ENCODE measurements at places on chromosomes 16 and 17. TPM values are rescaled to one million over a fixed set of nuclear protein-coding genes. Genes with fewer than 3 reads are reported as not detected.

DNA sequence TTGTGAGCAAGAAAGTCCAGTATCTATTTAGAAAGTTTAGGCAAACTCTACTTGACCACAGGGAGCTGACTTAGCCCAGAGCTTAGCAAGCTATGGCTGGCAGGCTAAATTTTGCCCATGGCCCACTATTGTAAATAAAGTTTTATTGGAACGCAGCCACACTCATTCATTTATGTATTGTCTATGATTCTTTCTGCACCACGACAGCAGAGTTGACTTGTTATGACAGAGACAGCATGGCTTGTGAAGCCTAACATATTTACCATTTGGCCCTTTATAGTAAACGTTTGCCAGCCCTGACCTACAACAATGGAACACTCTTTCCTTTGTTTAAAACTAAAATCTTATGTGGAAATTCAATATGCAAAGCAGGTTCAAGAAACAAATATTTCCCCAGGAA lies 100.0 kb upstream of the ZFHX3 start:
- DNase-seq, result no peak

DNA sequence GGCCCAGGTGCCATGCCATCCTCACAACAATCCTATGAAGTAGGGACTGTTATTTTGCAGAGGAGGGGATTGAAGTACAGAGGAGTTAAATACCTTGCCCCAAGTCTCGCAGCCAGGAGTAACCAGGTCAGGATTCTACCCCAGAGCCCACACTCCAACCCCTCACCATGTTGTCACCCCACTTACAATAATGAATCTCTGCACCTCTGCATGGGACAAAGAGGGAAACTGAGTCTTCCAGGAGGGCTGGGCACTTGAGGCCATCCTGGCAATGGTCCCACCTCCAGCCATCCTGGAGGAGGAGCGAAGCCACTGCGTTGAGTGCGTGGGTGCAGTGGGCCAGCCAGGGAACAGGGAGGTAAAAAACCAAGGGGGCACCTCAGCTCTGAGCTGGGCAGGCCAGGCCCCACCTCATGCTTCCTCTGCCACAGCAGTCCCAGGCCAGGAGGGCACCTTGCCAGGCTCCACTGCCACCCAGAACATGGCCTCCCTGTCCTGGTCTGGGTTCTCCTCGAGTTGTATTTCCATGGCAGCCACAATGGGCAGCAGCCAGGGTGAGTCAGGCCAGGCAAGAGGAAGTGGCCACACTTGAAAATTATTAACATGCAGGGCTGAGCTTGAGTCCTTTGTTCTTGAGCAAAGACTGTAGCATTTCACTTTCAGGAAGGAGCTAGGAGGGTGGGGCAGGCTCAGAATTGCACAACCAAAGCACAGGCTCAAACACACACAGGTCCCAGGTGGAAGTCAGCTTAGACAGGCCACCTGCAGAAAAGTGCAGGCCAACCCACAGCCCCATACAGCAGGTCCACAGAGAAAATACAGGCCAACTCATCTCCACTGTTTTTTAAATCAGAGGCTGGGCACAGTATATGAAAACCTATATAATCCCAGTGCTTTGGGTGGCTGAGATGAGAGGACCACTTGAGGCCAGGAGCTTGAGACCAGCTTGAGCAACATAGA lies 52.1 kb downstream of the CUEDC1 start:
- DNase-seq, result no peak

GRCh38 chr16:23052221-23052620 lies 97.0 kb downstream of the USP31 start:
- DNase-seq, result no peak

DNA sequence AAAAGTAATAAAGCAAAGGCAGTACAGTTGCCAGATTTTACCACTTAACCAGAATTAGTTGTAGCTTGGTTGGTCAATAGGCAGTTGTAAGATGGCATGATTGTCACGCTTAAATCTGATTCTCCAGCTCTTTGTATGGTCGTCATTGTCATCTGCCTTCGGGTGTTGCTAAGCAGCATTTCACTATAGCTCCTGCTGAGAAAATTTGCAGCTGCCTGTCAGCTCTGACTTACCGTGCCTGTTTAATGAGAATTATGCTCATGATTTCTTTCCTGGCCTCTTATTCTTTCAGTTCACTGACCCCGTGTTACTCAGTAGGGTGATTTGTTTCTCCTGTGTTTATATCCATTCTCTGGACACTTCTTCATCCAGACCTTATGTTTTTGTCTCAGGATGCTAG lies 66.7 kb downstream of the TANGO6 start:
- DNase-seq, result no peak

DNA sequence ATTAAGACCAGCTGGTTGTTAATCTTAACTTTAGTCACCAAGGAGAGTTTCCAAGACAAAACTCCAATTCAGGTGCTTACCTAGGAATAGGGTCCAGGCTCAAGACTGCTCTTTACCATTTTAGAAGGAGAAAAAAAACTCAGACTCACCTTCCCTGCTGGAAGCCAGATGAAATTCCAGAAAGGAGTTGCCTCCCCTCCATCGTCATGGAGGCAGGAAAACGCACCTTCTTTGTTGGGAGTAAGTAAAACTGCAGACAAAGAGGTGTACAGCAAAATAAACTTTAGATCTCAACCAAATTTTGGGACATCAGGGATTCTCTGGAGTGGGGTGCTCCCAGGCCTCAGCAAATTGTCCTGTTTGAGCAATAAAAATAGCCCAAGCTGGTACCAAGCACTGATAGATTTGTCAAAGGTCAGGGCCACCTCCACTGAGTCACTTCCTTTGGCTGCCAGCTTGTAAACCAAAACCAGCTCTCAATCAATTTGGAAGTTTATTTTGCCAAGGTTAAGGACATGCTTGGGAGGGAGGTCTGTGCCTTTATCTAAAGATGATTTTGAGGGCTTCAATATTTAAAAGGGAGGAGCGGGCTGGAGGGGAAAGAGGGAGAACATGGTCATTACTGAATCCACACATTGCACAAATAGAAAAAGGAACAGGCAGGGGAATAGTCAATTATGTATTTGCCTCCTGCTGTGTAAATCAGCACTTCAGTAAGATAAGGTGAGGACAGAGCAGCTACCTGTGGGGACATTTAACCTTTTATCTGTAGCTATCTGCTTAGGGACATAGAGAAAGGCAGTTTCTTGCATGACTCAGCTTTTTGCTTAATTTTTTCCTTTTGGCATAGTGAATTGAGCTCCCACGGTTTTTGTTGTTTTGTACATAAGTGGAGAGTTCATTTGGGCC lies 1.5 kb upstream of the ALDH3A2 start:
- no peak for DNase-seq

HSD17B1 gene
- polyA plus RNA-seq, result 3.3 TPM

DNA sequence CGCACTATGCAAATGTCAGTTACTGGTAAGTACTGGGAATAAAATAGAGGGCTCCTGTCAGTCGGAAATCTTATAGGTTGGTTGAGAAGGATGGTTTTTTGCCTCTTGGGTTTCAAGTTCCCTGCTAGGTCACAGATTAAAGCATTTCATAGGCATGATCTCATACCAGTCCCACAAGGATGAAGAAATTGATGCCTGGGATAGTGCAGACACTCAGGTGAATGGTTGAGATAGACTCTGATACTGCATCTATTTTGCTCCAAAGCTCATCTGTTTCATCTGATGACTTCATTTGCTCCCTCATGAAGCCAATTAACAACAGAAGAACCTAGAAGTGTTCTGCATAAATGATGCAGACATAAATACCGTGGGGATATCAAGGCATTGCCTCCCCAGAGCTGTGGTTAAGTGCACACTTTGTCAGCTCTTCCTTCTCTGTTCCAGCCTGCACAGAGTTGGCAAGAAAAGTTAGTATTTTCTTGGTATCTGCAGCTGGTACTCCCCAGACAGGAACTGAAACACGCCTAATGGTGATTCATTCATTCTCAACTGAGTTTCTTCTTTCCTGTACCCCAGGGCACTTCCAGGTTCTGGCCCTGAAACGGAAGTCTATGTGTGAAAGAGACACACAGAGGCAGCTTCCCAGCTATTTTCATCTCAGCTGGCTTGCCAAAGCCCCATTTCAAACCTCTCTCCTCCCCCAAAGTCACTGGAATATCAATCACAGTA lies 418.3 kb upstream of the SALL1 start:
- DNase-seq, result no peak

GRCh38 chr17:58710948-58711552 lies 18.6 kb downstream of the RAD51C start:
- DNase-seq, result peak; percentile 12

GRCh38 chr16:56939801-56940200 lies 7.9 kb downstream of the HERPUD1 start:
- no peak for DNase-seq

DNA sequence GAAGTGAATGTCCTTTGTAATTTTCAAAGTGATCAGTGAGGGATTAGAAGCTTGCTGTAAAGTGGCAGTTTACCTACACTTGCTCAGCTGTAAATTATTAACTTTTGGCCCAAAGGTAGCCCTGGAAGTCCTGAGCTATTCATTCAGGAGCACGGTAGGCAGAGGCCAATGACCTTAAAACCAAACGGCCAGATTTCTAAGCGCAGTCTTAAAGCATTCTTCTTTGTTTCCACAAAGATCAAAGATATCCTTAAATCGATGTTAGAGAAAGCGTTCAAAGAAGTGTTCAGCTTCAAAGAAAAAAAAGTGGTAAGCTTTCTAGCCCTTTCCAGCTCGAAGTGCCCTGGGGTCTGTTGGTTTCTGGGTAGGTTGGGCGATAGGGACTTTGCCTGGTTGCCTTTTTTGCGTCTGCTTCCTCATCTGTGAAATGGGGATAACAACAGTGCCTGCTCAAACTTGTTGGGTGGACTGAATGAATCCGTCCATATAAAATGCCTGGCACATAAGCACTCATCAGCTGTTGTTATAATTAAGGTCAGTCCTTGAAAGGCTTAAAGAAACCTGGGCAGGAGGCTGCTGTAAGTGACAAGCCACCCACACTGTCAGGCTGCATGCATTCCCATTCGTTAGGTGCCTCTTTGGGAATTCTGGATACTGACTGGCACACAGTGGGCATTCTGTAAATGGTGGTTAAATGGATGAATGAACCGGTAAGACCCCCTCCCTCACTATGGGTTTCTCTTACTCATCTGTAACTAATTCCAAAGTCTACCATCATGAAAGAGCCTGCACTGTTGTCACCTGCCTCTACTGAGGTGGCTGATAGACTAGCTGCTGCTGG lies 113.2 kb downstream of the PRKCA start:
- DNase-seq, result no peak

DNA sequence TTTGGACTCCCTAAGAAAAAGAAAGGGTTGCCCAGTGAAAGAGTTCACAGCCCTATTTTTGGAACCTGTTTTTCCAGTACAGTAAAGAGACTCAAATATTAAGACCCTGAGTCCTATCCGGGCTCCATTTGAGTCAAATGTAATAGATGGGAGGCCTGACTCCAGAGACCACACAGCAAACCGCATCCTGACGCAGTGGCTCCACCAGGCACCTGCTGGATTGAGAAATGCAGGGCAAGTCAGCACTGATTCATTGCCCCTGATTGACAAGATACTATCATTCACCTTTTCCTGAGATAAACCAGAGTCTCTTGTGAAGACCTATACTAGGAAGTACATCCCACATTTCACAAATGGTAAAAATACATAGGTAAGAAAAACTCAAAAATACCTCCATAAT lies 715.7 kb upstream of the SOX9 start:
- DNase-seq, result no peak

- no peak for DNase-seq
Measured at GRCh38 chr16:85848986-85849385, 49.5 kb downstream of the COX4I1 start.

- DNase-seq, result peak; percentile 68
Measured at GRCh38 chr17:48544349-48545021, 424 bp downstream of the HOXB2 start.

EPN3 gene
- 1.5 TPM for polyA plus RNA-seq

DNA sequence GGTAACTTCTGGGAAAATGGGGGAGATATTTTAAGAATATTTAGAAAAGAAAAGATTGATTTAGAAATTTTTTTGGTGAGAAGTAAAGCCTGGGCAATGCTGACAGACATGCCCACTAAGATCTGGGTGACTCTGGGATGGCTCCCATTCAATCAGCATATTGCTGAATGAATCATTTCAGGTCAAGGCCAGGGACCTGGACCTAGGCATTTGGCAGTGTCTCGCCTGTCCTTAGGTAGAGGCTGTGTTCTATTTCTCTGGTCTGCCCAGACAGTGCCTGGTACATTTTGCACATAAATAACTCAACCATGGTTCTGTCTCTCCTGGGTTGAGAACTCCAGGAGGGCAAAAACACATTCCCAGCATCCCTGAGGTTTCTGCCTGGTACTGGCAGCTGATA lies 39.9 kb downstream of the SMPD3 start:
- DNase-seq, result no peak

DNA sequence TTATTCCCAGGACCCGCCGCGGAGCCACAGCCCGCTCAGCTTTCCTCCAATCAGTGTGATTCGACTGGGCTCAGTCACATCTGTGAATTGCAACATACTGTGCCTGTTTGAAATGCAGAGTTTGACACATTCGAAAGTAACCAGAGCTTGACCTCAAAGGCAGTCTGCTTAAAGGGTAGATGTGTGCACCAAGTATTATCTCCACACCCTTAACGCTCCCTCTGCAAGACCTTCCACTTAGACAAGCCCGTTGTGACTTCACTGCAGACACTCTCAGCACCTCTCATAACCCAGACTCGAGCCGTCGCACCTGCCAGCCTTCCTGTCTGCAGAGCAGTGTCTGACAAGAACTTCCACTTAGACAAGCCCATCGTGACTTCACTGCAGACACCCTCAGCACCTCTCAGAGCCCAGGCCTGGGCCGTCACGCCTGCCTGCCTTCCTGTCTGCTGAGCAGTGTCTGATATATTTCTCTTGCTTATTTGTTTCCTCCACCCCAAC lies 3.7 kb downstream of the KLHDC4 start:
- no peak for DNase-seq

TSPAN10 gene
- 0.96 TPM for polyA plus RNA-seq

DNA sequence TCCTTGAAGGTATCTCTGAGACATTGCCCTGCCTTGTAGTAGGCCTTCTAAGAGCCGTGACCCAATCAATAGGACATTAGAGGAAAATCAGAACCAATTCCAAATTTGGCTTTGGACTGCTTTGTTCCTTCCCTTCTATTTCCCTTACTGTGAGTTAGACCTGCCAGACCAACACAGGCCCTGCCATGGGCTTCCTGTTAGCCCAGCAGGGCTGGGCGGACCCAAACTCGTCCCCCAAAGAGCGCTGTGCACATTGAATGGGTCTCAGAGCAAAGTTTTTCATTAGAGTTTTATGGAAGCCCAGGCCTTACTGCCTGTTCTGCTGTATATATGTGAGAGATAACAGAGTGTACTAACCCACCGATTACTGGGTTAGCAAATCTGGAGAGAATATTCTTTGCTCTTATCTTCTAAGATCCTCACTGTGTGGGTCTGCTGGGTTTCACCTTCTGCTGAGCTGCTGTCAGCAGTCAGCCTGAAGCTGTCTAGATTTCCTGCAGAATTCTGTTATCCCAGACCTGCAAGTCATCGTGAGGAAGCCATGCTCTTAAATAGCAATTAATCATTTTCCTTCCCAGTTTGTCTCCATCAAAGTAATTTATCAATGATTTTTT lies 5.7 kb downstream of the ARHGAP44 start:
- no peak for DNase-seq

Measured in hindlimb muscle (tissue), 1 donor.